ENCODE measurements at places on chromosomes 12 and 14.

GRCh38 chr12:67508830-67509229 lies 139.7 kb upstream of the DYRK2 start:
- DNase-seq = no peak

- no peak for DNase-seq
These were observed 939.1 kb downstream of the FSCB start for GRCh38 chr14:43568022-43568421.

- DNase-seq = no peak
These were observed 50.3 kb downstream of the TDP1 start for GRCh38 chr14:90005939-90006530.

- no peak for DNase-seq
These were observed 198.5 kb downstream of the STXBP6 start for GRCh38 chr14:24851406-24851805.

GRCh38 chr12:122523846-122524718 lies 2.7 kb downstream of the RSRC2 start:
- DNase-seq = no peak

Measured in inflammatory macrophage (primary cell).